Vagina (tissue), 2 donors: ENCODE measurements at places on chromosomes 4 and X. TPM values are rescaled to one million over a fixed set of nuclear protein-coding genes. Genes with fewer than 3 reads are reported as not detected.

DNA sequence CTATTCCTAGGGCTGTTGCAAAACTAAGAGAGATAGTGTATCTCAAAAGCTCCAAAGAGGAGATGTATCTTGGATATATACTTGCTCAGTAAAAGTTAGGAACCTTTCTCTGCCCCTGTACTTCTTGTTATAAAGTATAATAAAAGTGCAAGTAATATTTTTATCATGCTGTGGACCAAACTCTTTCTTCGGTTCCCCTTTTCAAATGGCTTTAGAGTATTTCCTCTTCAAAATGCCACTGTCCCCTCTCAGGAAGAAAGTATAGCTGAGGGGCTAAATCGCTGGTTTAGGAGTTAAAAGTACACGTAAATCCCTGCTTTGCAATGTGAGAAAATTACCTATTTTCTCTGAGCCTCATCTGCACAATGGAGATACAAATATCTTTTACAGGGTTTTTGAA lies 169.1 kb upstream of the FTHL17 start:
- DNase-seq: no peak

DNA sequence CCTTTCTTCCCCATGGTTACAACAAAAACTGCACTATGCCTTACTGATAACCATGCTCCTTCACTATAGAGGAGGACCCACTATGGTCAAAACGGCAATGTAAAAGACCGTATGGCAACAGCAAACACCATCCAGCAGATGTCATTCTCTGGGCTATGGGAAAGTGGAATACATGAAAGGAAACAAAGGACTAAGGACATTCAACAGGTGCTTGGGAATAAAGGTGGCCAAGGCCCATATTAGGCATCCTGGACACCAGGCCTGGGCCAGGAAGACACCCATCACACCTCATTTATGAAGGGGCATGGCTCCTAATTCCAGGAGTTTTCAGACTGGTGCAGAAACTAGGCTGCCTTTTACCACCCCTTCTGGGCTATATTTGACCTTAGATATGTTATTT lies 268.4 kb downstream of the PPP3CA start:
- DNase-seq: no peak

GRCh38 chrX:105468741-105469140 lies 248.2 kb upstream of the TEX13A start:
- no peak for DNase-seq

- DNase-seq: no peak
These were observed 5.5 kb downstream of the L1CAM start for GRCh38 chrX:153880440-153880815.

Gene NIPAL1
- total RNA-seq: 8.1 TPM

Gene RAB39B
- total RNA-seq: 0.74 TPM

Gene TRIM75
- total RNA-seq: not detected

Gene VCX
- not detected for total RNA-seq
